ENCODE measurements at places on chromosomes 2 and 18. TPM values are rescaled to one million over a fixed set of nuclear protein-coding genes. Genes with fewer than 3 reads are reported as not detected.

Gene OXER1
- total RNA-seq, result not detected

Gene CLEC4F
- total RNA-seq, result not detected

Gene UGT1A4
- not detected for total RNA-seq

Gene KCNK3
- not detected for total RNA-seq

Gene MBD2
- total RNA-seq, result 35.6 TPM

Gene DYSF
- total RNA-seq, result 2.3 TPM

DNA sequence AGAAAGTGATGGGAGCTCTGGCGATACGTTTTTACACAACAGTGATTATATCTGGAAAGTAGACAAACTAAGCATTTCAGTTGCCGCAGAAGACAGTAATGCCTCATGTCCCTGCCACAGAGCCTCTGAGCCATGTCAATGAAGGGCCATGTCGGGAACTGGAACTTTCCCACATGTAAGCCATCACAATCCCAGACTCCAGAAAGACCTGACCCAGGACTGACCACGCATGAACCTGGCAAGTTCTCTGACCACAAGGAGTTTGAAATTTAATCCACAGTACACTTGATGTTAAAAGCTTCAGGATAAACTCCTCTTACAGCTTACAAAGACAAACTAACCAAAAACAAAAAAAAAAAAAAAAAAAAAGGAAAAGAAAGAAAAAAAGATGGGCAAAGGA is 267.3 kb downstream of the SLC8A1 start:
- no peak for DNase-seq

DNA sequence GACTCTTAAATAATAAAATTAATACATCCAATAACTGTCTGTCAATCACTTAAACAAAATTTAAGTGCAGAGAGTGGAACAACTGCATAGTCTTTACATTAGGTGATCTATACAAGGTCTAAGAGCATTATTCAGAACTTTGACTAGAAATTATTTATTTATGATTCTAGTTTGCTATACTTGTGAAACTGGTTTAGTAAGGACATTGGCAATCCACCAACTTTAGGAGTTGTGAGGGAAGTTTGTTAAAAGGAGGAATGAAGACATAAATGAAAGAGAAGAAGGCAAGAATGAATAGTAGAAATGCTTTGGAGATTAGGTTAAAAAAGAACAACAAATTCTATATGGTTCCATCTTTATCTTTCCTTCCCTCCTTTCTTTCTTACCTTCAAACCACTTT is 217.5 kb downstream of the GPD2 start:
- DNase-seq, result no peak

- DNase-seq, result no peak
These were observed 193.2 kb downstream of the ICOS start for GRCh38 chr2:204129591-204130294.

DNA sequence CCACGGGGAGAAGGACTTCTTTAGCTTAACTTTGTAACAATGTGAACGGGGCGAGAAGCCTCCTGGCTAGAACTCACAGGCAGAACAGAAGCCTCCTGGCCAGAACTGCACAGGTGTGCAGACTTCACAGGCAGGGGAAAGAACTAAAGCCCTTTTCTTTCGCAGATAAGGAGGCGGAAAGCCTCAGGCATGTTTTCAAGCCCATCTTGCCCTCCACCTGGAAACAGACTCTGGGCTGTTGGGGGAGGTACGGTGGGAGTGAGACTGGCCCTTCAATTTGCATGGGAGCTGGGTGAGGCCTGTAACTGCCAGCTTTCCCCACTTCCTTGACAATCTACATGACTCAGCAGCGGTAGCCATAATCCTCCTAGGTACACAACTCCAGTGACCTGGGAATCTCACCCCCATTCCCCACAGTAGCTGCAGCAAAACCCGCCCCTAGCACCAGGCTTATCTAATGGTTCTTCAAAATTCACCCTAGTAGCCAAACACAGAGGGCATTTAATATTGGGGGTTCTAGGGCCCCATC is 22.9 kb upstream of the ABCA12 start:
- DNase-seq, result peak; percentile 39

GRCh38 chr2:104840893-104841585 is 12.9 kb upstream of the POU3F3 start:
- DNase-seq, result no peak

DNA sequence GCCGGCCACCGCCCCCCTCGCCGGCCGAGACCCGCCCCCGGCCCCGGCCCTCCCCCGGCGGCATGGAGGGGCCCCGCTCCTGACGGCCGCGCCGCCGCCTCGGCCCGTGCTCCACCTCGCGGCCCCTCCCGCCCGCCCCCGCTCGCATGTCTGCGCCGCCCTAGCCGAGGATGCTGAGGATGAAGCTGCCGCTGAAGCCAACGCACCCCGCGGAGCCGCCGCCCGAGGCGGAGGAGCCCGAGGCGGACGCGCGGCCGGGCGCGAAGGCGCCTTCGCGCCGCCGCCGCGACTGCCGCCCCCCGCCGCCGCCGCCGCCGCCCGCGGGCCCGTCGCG is 397 bp downstream of the ZCCHC2 start:
- no peak for DNase-seq

GRCh38 chr18:41753826-41754225 is 201.2 kb upstream of the PIK3C3 start:
- peak; percentile 78 for DNase-seq

DNA sequence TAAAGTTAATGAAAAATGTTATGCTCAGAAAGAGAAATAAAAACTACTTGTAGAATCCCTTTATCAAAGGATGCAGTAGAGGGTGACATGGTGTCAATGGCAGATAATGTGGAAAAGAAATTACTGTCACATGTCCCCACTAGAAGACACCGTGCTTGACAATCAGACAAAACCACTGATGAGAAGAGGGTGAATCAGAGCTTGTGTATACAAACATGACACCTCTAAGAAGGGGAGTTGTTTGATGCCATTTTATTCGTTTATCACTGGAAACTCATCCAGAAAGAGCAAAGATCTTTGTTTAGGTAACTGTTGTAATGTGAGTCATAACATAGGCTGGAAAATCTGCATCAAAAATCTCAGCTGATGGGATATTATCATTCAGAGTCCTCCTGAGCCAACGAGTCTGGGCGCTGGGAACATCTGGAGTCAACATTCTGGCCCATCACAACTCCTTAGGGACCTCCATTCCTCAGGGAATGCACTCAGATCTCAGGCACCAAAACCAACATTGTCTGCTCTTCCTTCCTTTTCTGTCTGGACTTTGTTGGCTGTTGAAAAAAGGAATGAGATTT is 49.5 kb upstream of the RAB12 start:
- DNase-seq, result peak; percentile 8
